ENCODE measurements at places on chromosomes 1 and 21.
A peak's percentile ranks its signal among the peaks of the same experiment; 100 is the strongest.

DNA sequence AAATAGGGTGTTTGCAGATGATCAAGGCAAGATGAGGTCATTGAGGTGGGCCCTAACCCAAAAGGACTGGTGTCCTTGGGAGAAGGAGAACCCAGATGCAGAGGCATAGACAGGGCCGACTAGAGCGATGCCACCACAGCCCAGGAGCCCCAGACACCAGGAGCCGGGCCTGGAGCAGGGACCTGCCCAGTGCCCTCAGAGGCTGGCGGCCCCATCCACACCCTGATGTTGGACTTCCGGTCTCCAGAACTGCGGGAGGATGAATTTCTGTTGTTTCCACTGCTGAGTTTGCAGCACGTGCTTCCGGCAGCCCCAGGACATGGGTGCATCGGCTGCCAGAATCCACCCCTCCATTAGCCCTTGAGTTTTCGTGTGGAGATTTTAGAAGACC, 7.2 kb upstream of the ACTRT2 start:
- DNase-seq = no peak

DNA sequence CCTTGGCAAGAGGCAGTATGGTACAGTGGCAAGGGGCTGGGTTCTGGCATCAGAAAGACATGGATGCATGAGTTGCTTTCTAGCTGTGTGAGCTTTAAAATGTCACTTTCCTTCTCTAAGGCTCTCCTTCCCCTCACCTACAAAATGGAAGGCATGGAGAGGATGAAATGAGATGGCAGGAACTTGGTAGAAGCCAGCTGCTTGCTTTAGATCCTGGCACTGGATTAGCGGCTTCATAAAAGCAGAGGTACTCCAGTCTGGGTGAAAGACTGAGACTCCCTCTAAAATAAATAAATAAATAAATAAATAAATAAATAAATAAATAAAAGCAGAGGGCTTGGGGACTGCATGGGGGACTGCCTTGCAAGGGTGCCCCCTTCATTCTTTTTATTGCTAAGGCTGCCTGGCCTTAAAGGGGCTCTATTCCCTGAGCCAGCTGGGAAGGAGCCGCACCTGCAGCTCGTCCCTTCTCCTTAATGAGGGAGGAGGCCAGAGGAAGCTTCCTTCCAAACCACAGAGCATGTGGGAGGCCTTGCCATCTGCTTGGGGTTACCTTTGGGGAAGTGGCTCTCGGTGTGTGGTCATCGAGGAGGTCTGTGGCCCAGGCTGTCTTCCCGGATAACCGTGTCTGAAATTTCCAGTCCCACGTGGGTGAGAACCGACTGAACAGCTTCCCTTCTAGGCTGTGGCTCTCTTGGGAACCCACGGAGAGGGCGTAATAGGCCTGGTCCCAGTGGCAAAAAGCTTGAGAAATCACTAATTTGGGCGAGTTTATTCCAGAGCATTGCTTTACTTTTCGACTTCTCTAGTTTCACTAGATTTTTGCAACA, 2.0 kb upstream of the ATP13A2 start:
- no peak for DNase-seq

GRCh38 chr1:53947172-53947907, 1.2 kb downstream of the LRRC42 start:
- DNase-seq = no peak

DNA sequence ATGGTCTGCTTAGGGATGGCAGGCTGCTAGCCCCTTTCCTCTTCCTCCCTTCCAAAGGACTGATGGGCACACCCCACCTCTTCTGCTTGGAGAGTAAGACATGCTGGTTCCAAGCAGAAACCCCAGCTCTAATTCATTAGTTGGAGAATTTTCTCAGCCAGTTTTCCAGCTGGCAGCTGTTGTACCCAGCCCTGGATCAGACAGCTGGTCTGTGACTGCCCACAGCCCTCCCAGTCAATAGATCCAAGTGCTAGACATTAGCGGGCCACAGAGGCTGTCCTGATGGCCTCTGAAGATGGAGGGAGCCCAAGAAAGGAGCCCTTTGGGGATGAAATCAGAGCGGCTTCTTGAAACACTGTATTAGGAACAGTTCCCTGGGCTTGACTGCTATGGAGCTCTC, 35.8 kb downstream of the ACOT11 start:
- no peak for DNase-seq

- no peak for DNase-seq
Observed at GRCh38 chr1:76268341-76268740, 193.8 kb downstream of the ST6GALNAC3 start.

DNA sequence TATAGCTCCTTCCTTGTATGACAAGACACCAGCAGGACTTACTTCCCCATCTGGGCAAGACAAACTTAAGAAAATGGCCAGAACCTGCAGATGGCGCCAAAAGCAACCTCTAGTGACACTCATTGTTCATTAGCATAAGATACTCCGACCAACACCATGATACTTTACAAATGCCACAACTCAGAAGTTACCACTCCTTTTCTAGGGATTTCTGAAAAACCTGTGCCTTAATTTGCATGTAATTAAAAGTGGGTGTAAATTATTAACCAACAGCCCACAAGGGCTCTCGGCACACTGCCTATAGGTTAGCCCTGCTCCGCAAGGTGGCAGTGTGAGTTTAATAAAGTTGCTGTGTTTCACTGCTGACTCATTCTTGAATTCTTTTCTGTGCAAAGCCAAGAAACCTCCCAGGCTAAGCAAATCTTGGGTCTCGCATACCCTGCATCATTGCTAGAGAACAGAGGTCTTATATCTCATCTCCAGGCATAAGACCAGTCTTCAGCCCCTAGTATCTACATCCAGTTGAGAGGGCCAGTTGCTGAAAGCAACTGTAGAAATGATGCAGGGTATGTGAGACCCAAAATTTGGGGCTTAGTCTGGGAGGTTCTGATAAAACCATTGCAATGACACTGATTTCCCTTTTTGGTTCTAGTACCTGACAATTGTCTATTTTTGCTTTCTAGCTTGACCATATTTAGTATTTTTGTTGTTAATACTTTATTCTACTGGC, 86.4 kb downstream of the FAF1 start:
- DNase-seq = peak; percentile 6

DNA sequence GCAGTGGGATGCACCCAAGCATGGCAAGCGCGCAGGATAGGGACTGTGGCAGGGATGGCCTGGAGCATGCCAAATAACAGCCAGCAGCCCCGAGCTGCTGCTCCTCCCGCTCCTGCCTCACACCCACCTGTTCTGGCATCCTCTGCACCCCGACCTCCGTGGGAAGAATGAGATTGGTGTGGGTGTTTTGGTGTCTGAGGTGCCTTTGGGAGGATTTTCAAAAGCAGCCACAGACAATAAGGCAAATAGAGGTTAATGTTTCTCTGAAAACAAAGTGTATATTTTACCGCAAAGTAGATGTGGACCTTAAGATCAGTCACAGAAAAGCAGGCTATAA, 35.5 kb downstream of the IGFN1 start:
- no peak for DNase-seq

DNA sequence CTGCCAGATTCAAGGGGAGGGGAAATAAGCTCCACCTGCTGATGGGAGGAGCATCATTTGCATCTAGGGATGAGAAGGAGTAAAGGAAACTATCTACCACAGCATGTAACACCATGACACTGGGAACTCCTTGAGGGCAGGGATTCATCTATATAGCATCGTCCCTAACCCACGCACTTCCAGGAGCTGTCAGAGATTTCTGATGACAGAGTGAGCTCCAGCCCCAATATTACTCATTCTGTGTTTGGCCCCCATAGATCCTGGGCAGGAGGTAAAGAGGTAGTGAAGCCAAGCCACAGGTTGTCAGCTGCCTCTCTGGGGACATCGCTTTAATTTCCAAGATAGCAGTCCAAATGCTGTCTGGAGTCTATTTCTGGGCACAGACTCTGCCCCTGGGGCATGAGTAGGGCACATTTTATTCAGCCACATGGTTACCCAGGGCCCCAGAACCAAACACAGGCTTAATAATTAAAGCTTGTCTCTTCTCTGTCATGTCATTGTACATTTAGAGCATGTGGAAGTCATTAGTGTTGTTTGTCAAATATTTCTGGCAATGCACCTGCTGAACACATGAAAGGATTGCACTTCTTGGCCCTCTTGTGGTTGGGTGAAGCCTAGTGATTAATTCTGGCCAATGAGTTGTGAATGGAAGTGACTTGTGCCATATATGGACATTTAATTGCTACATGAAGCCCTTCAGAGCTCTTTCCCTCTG, 105.9 kb upstream of the POU3F1 start:
- no peak for DNase-seq

DNA sequence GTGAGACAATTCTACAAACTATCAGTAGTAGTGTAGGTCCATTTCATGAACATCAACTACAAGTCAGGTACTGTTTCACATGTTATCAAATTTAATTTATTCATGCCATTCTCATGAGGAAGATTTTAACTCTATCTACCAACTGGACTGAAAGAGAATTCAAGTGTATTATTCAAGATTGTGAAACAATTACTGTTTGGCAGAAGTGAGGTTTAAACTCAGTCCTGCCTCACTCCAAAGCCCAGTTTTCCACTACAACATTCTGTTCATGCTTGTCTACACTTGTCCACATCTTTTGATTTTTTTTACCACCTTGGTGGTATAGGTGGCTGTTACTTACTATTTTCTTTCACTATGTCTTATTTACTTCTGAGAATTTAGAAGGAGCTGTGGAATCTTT, 272.9 kb downstream of the TGFB2 start:
- no peak for DNase-seq

- DNase-seq = no peak
Observed at GRCh38 chr1:109514846-109515245, 5.3 kb upstream of the AMIGO1 start.

DNA sequence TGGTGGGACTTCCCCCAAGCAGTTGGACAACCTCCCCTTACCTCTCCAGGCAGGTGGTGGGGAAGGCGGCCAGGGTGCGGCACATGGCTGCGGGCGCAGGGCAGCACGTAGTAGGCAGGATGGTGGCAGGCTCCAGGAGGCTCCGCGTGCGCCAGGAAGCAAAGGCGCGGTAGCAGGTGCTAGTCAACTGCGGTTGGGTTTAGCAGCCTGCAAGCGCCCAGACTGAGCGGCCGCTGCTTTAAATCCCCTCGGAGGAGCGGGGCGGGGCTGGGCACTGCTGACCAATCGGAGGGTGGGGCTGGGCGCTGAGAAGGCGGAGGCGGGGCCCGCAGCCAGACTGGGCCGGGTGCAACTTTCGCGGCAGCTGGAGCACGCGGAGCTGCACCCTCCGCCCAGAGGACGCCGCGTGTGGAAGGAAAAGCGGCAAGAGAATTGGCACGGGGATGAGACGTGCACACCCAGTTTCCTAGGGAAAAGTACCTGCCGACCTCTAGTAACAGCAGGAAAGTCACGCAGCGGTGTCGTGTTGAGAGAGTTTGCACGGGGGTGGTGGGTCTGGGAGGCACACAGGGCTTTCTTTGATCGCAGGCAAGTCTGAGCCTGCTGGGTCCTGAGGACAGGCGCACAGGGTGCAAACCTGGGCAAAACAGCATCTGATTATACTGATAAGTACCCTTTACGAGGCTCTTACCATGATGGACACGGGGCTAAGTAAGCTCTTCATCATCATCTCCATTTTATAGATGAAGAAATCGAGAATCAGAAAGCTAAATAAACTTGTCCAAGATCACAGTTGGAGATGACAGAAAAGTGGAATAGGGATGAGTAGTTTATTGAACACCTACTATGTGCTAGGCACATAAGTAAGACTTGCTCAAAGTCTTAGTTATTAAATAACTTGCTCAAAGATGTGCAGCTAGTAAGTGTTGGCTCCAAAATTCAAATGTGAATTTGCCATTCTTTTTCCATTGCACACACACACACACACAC, at the start of gene RGS16:
RGS16 (minus strand) TSS at position 215 of the 990 bp plus-strand sequence; CDS start at position 85, 130 bp downstream.
- no peak for DNase-seq

- DNase-seq = no peak
Observed at GRCh38 chr1:118151312-118151937, 33.6 kb downstream of the SPAG17 start.

DNA sequence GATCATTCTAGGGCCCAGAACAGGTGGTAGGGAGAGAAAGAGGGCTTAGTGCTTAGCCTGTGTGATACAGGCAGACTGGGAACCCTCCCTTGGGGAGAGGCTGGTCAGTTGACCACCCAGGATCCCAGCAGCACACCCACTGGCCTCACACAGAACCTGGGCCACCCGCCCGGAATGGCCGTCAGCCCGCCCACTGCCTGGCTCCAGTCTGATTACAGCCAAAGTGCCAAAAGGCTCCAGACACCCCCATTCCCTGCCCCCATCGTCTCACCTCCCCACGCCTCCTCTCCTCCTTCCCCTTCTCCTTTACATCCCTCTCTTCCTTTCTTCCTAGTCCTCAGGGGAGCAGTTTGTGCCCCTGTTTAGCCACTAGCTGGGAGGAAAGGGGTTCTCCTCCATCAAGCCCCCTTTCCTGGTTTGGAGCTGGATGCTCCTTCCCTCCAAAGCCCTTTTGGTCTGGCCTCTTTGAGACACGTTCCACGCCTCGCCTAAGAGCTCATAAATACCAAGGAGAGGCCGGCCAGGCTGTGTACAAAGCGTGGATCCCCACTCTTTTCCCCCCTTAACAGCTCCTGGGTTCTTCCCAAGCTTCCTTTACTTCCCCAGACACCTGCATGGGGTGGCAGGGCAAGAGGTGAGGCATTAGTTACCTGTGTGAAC, 4.6 kb upstream of the WNT2B start:
- no peak for DNase-seq

DNA sequence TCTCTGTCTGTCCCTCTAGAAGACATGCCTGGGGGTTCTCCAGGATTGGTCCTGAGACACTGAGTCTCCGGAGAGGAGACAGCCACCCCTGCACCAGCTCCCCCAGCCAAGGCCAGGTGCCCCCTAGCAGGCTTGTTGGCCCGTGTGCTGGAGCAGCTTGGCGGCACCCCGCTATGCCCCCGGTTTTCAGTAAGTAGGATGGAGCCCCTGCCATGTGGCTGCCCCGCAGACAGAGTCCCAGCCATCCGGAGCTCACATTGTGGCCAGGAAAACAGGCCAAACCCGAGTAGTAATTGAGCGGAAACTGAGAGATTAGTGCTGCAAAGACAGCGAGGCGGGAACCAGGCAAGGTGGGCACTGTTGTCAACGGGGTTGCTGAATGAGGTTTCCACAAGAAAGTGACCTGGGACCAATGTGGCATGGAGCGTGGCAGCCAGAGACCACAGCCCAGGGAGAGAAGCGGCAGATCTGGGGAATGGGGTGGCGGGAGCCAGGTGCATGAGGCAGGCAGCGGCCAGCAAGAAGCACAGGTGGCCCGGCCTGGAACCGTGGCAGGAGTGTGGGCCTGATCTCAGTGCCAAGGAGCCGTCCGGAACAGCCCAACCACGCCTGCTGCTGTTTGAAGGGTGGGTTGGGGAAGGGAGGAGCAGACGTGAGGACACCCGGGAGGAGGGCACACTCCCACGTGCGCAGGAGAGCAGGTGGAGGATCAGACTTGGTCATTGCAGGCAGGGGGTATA, 137.4 kb upstream of the VAMP3 start:
- DNase-seq = no peak
